IPS DF 6.9 (cell line): ENCODE measurements at places on chromosomes 13 and 19.

DNA sequence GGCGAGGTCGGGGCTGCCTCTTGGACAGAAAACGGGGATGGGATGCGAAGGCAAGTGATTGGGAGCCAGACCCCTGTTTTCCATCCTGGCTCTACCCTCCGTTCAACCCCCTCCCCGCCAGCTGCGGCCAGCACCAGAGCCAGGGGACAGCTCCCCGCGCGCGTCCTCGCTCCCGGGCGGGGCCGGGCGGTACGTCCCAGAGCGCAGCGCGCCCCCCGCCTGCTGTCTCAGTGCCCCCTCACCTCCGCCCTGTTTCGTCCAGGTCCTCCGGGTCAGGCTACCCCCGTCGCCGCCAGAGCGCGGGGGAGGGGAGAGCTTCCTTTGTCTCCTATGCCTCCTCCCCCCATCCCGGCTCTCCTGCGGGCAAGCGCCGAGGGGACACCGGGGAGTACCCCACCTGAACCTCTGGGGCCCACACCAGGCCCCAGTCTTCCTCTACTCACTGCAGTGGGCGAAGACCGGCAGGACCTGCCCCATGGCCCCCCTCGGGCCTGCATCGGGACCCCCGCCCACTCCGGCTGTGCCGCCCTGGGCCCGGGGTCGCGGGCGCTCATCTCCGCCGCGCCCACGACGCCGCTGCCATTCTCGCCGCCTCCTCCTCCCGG is 396 bp downstream of the RTN2 start:
- DNase-seq, result no peak

DNA sequence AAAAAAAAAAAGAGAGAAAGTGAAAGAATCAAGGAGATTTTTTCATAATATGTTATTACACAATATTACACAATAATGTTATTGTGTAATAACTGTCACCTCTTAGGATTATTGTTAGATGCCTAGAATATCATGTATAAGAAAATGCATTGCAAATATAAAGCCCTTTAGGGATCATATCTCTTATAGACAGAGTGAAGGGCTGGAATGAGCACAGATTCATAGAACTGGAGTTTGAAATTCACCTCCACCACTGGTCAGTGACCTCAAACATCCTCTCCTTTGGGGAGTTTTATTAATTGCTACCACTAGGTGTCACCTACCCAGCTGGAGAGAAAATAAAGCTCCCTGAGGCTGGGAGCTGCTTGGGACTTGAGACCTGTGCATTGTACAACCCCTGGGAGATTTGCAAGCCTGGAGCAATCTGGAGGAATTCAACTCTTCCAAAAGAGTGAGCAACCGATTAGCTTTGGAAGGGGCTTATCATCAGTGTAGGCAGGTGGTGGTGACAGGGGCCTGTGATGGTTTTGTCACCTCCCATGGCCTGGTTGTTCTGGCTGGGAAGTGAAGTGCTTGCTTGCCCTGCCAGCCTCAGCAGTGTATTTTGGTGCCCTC is 30.3 kb upstream of the FRY start:
- peak; percentile 25 for DNase-seq

DNA sequence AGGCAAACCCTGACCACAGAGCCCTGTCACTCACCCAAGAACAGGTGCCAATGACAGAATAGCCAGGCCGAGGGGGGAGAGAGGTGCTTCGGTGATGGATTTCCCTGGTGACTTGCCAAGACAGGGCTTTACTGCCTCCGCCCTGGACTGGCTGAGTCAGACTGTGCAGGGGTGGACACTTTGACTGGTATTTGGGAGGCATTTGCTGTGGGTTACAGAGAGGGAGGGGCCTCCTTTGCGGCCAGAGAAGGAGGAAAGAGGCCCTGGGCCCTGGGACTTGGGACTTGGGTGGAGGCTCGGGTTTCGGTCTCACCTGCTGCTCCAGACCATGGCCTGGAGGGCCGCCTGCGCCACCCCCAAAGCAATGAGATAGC is 4.6 kb upstream of the EPS8L1 start:
- no peak for DNase-seq

DNA sequence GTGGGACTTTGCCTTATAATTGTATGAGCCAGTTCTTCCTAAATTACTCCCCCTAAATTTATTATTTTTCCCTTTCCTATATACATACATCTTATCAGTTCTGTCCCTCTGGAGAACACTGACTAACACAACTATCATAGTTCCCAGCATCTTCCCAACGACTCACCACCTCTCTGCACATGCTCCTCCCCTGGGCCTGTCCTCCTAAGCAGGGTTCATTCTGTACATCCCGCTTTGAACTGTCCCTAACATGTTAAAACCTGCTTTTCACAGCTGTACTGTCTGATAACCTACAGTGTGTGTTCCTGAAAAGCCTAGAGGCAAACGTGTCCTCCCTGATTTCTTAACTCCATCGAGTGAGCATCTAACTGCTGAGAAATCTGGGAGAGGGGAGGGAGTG is 141.7 kb downstream of the EFNB2 start:
- DNase-seq, result no peak

GRCh38 chr13:111515635-111516034 is 195.2 kb downstream of the TEX29 start:
- no peak for DNase-seq

- no peak for DNase-seq
Observed at GRCh38 chr19:7863971-7864689, 10.1 kb downstream of the PRR36 start.

DNA sequence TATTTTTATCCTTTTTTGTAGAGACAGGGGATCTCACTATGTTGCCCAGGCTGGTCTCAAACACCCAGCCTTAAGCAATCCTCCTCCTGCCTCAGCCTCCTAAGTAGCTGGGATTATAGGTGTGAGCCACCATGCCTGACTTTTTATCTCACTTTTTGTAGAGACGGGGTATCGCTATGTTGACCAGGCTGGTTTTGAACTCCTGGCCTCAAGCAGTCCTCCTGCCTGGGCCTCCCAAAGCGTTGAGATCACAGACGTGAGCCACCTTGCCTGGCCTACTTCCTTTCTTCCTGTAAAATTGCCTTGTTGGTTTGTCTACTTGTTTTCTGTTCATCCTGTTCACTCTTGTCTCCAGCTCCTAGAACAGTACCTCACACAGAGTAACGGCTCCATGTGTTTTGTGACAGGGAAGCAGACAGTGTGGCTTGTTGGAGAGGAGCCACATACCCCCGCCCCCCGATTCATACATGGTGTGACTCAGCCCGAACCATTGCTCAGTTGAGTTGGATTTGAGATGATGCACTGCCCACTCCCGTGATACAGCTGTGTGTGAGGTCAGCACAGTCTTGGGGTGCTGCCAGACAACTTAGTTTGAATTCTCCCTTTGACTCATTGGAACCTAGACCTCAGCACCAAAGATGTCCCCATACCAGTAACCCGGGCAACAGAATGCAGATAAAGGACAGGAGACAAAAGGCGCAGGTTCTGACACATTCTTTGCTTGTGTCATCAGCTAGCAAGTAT is 34.2 kb downstream of the GPR42 start:
- DNase-seq, result no peak

GRCh38 chr13:114146629-114147028 is 14.2 kb upstream of the RASA3 start:
- no peak for DNase-seq

DNA sequence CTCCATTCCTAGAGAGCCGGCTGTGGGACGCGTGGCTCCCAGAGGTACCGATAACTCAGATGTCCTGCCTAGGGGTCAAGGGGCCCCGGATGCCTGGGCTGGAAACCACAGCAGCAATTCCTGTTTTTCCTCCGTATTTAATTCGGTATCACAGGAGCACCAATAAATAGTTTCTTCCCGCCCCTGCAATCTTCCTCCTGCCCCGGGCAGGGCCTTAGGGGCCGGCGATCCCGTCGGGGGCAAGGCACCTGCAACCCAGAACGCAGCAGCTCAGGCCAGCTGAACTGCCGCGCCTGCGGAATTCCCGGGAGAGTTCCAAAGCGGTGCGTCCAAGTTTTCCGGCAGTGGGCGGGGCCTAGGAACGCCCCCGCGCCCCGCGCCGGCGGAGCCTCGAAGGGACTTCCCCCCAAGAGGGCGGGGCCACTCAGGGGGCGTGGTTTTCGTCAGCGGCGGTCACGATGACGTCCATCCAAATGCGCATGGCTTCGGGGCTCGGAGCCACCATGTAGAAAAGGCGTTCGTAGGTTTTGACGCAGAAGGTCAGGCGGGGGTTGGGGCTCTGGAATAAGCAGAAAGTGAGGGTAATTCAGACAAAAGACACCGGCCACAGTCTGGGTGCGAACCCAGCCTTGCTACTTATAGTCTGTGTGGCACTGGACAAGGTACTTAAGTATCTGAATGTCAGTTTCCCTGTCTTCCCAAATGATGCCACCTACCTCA is 9.7 kb upstream of the LYPD3 start:
- DNase-seq, result peak; percentile 85

DNA sequence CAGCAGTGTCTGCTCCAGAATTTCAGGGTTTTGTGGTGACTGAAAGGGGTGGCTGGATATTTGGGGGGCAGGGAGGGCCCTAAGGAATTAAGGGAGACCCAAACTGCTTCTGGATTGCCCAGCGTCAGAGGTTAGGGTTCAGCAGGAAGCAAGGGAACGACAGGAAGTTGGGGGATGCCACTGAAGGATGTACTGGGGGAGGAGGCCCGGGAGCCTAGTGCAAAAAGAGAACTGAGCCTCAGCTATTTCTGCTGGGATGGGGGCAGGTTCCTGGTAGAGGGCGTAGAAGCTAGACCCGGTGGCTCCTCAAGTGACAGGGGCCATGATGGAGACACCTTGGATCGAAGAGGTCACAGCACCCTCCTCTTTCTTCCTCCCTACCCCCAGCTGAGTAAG is 1.1 kb downstream of the CYP2S1 start:
- no peak for DNase-seq

DNA sequence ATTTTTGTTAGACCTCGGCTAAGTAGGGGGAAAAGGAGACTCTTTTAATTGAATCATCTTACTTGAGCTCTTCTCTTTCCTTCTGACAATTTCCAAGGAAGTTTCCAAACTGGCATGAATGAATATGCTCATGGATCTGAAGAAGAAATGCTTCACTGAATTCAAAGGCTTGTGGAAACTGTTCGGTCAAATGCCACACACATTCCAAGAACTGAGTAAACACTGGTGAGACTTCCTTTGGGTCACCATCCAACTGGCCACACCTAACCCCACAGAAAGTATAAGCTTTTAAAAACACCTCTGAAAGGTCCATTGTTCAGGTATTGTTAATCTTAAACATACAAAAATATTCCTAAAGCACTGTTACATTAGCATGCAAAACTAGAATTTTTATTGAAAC is 33.6 kb downstream of the MTMR6 start:
- DNase-seq, result no peak

DNA sequence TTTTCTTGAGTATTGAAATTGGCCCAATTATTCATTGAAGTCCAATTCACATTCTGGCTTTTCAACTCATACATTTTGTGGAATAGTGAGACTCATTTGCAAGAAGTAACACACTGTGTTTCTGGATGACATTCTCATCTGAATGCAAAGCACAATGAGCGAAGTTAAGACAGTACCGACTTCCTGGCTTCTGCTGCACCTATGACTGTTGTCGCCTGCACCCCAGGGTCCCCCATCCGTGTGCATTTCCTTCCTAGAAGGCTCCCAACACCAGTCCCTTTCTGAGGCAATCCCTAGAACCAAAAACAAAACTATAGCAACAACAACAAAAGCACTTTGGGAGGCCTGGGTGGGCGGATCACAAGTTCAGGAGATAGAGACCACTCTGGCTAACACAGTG is 183.3 kb downstream of the SHISA2 start:
- DNase-seq, result no peak

GRCh38 chr13:96629331-96629730 is 364.9 kb downstream of the OXGR1 start:
- DNase-seq, result no peak

DNA sequence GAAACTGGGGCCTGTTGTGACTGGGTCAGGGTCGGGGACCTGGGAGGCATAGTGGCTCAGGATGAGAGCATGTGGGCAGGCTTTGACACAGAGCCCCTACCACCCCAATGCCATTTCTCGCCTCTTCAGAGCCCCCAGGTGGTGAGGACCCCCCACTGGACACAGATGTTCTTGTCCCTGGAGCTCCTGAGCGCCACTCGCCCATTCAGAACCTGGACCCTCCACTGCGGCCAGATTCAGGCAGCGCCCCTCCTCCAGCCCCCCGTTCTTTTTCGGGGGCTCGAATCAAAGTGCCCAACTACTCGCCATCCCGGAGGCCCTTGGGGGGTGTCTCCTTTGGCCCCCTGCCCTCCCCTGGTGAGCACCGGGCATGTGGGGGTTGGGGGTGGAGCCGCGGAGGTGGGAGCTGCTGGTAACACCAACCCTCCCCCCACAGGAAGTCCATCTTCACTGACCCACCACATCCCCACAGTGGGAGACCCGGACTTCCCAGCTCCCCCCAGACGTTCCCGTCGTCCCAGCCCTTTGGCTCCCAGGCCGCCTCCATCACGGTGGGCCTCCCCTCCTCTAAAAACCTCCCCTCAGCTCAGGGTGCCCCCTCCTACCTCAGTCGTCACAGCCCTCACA is 10.4 kb downstream of the IGFLR1 start:
- DNase-seq, result no peak

GRCh38 chr19:6739390-6739882 is at the start of gene TRIP10:
TSS of gene TRIP10 (plus strand) at chr19:6739680. CDS start at chr19:6739762, 82 bp downstream.
- no peak for DNase-seq

- DNase-seq, result no peak
Observed at GRCh38 chr19:10660346-10660745, 6.2 kb downstream of the ILF3 start.

DNA sequence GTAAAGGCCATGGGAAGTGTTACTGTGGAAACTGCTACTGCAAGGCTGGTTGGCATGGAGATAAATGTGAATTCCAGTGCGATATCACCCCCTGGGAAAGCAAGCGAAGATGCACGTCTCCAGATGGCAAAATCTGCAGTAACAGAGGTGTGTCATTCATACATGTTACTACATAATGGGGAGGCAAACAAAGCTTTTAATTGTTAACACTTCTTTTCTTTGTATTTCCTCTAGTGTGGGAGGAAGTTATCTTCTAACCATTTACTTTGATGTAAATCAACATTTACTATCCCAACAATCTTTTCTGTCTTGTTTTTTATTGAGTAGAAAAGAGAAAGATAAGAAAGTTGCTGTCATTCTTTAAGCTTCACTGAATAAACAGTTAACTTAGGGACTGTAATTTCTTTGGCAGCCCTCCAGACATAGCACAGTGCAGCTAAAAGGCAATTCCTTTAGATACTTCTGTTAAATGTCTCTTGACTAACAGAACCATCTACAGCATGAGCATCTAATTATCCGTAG is 126.9 kb downstream of the ITGBL1 start:
- DNase-seq, result no peak

DNA sequence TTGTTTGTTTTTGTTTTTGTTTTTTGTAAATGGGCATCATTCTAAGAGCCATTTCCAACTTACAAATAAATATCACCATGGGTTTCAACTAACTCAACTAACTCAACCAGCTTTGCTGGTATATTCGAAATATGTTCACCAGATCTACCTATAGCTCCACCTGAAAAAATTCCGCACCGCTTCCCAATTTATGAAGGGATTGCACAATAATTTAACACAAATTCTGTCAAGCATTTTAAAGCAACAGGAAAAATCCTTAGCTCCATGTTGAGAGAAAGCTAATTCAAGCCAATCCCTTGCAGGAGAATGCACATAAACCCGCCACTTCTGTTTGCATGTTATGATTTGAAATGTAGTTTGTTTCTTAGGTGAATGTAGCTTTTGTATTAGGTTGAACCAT is 417.8 kb downstream of the EFNB2 start:
- DNase-seq, result no peak

GRCh38 chr13:48567515-48568369 is 34.9 kb upstream of the RCBTB2 start:
- DNase-seq, result no peak
